ENCODE measurements at places on chromosomes 7 and 10.

- DNase-seq: no peak
Observed at GRCh38 chr7:91140982-91141381, 123.3 kb upstream of the FZD1 start.

DNA sequence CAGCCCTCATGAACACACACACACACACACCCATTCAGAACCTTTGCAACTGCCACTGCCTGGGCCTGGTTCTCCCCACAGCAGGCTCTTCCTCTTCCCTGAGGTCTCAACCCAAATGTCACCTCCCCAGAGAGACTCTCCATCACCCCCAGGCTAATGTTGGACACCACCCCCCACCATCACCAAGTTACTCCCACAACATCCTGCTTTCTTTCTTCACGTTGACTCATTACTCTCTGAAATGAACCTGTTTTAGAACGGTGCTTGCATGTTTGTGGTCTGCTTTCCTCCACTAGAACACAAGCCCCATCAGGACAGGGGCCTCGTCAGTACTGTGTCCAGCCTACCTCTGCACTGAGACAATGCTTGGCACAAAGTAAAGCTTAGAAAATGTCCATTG lies 16.0 kb downstream of the AFAP1L2 start:
- no peak for DNase-seq

GRCh38 chr7:79524048-79524447 lies 70.6 kb upstream of the MAGI2 start:
- DNase-seq: no peak

- no peak for DNase-seq
Observed at GRCh38 chr7:134337980-134338379, 21.2 kb upstream of the SLC35B4 start.

- no peak for DNase-seq
Observed at GRCh38 chr10:113991091-113991860, 52.4 kb upstream of the ADRB1 start.

- DNase-seq: no peak
Observed at GRCh38 chr10:130817046-130817624, 494.4 kb downstream of the TCERG1L start.

DNA sequence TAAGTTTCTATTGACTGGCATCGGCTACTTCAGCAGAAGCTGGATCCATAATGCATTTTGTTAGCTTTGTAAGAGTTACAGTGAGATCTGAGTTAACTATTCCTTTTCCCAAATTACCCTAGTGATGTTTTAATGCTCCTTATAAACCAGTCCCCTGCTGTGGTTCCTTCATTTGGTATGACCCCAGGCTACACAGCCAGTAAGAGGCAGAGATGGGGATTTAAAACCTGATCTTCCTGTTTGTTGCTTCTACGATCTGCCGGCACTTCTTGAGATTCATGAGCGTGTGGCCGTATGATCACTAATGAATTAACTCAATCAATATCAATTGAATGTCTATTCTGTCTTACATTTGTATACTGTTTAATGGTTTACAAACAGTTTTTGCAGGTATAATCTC lies 86.1 kb downstream of the CACNB2 start:
- no peak for DNase-seq

- DNase-seq: no peak
Observed at GRCh38 chr10:36181426-36182178, 539.5 kb upstream of the FZD8 start.

- DNase-seq: no peak
Observed at GRCh38 chr7:107878636-107879035, 12.3 kb upstream of the DLD start.

- DNase-seq: no peak
Observed at GRCh38 chr10:71565284-71566000, 154.1 kb downstream of the C10orf105 start.

GRCh38 chr7:101126651-101127459 lies at the start of gene SERPINE1:
SERPINE1 (plus strand) TSS chr7:101127104; CDS start chr7:101128394, 1,290 bp downstream.
- peak; percentile 62 for DNase-seq

DNA sequence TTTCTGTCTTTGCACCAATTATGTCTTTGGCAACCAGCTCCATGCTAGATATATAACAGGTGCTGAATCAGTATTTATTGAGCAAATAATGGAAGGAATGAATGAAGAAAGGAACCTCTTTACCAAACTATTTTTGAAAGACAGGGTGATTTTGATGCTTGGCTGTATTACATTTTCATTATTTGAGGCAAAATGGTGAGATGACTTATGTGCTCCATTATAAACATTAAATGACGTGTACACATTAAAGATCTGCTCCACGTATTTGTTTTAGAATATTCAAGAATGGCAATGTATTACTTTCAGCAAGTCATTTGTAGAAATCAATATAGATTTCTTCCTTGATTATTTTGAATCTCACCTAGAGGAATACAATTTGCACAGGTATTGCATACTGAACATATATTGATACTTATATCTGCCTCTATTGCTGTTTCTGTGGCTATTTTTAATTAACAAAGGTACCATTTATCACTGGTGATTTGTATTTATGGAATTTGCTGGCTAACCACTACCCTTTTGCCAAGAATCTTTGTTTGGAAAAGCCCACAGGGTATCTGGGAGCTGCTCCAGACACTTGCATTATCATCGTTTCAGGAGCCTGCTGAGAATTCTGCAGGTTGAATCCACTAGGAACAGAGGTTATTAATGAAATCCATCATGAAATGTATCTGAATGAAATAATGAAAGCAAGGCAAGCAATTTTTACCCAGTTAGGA lies 92.2 kb downstream of the SEMA3C start:
- no peak for DNase-seq

- DNase-seq: no peak
Observed at GRCh38 chr7:13067036-13067435, 379.6 kb downstream of the ARL4A start.

DNA sequence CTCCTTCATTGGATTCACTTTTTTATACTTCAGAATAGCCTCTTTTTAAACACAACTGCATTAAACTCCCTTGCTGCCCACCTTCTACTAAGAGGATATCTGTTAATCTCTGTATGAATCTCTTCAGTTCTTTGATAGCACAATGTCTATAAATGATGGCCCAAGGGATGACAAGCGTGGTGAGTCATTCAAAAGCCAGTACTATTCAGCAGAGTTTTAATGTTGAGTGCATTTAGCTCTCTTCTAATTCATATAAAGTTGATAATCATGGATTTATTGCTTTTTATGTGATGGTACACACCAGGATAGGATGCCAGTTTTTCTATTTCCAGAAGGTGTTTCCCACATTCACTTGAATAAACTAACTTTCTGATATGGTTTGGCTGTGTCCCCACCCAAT lies 57.4 kb upstream of the HECTD2 start:
- DNase-seq: no peak

GRCh38 chr10:51638737-51639136 lies 60.7 kb downstream of the CSTF2T start:
- DNase-seq: no peak

GRCh38 chr7:17521437-17521836 lies 223.0 kb downstream of the AHR start:
- DNase-seq: no peak

- DNase-seq: no peak
Observed at GRCh38 chr7:26369593-26369992, 77.9 kb downstream of the SNX10 start.

DNA sequence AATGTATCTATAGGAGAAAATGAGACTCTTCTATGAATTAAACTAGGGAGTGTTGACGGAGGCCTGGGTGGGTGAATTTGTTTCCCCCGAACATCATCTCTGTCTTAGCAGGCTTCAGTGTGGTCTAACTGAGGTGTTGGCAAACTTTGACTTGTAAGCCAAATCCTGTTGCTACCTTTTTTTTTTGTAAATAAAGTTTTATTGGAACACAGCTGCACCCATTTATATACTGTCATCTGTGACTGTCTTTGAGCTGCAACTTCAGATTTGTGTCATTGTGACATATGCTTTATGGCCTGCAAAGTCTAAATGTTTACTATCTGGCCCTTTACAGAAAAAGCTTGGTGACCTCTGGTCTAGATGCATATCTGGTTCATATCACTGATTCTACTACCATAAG lies 455.9 kb downstream of the LRMDA start:
- DNase-seq: no peak

GRCh38 chr7:136566491-136566890 lies 302.0 kb upstream of the CHRM2 start:
- DNase-seq: no peak

DNA sequence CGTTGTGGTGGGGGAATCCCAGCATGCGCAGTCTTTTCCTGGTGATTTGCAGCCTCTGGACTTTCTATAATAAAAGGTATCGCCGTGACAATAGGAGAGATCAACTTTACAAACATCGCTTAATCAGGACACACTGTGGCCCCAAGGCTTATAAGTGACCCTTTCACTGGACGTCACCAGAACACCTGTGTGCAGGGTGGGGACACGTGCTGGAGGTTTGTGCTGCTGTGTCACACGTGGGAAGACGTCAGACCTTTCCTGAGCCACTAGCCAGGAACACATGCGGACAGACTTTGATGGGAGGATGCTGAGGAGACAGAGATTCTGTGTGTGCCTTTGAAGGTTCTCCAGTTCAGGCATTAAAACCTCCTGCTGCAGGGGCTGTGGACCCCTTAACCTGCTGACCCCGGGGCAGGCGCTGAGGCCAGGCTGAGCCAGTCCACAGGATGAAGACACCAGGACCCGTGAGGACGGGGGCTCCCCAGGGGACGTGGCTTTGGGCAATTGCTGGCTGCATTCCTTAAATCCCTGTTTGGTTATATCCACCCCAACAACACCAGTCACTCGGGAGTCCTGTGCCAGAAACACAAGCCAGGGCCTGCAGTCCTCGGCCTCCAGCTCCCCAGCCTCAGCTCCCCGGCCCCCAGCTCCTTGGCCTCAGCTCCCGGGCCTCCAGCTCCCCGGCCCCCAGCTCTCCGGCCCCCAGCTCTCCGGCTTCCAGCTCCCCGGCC lies 183.4 kb downstream of the PTPRN2 start:
- DNase-seq: no peak

DNA sequence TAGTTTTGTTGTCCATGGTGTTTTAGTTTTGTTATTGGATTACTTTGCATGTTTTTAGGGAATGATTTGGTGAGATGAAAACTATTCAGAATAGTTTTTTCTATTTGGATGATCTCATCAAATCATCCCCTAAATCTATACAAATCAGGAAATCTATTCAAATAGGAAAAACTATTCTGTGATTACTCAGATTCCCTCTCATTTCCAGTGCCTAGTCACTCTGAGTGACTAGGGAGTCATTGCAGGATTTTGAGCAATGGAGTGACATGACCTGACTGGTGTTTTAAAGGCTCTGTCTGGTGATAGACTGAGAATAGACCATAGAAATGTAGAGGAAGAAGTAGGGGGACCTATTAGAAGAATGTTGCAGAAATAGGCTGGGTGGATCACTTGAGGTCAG lies 72.4 kb downstream of the TPST1 start:
- DNase-seq: no peak

DNA sequence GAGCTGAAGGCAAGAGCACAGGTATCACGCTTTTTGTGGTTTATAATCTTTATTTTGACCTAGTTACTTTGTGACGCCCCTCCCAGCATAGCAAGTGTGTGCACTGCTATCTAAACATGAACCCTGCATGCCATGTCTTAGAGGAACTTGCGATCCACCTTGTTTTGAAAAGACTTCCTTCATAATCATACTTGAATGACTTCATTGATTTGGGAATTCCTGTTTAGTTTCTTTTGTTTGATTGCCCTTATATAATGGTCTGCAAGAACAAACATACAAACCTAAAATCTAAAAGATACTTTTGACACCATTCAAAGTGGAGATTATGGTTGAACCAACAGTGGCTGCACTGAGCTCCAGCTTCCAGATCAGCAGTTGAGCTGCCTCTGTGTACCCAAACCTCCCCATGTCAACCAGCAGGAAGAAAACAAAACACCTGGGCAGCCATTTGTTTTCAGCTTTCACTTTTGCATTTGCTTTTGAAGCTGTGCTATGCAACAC lies 132.6 kb downstream of the CELF2 start:
- DNase-seq: no peak

- no peak for DNase-seq
Observed at GRCh38 chr7:31953432-31953831, 116.8 kb downstream of the PDE1C start.

DNA sequence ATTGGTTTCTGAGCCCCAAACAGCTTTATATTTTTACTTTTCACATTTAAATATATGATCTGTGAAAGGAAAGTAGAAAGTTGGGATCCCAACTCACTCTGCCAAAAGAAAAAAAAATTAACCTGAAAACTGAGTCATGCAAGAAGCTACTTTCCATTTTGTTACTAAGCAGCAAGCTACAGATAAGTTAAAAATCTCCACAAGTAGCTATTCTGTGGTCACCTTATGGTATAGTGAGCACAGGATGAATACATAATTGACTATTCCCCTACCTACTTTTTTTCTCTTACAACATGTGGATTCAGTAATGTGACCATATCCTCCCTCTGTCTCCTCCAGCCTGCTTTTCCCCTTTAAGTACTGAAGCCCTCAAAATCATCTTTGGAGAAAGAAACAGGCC lies 30.3 kb upstream of the CREB3L2 start:
- no peak for DNase-seq

- DNase-seq: no peak
Observed at GRCh38 chr10:103598654-103599115, 105.2 kb downstream of the NEURL1 start.

- DNase-seq: no peak
Observed at GRCh38 chr7:105036217-105037168, 22.5 kb downstream of the KMT2E start.

DNA sequence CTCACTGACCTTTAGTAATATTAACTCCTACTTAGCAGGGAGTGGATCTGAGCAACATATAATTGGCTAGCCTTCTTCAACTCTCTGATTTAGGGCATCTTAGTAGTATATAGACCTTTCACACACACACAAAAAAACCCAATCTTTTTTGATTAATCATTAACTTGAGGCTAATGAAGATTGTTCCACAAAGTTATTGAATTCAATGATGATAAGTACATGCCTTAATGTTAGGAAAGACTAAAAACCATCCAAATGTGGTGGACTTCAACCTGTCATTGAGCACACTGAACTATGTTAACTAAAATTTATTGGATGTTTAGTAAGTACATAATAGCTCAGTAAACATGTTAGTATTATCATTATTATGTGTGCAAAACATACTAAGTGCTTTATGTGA lies 179.4 kb upstream of the SLC25A13 start:
- DNase-seq: no peak

DNA sequence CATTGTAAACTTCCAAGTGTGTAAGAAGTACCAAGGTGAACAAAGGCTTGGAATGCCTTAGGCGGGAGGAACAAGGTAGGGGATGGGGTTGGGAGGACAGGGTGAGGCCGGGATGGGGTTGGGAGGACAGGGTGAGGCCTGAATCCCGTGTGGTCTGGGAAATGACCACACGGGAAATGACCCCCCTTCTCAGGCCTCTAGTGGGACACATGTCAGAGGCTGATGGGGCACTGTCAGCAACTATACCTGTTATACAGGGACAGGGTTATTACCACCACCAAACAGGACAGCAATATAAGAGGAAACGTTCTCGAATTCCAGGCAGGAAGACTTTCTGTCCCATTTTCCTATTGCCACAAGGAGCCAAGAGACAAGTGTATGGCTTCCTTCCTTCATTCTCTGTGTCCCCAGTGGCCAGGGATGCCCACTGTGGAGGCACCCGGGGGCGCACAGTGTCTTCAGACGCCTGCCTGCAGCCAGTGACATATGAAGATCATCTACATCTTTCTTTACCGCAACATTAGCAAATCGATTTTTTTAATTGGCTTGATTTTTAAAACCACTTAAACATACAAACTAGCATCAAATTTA lies 1.3 kb downstream of the MKI67 start:
- no peak for DNase-seq

GRCh38 chr10:68992636-68993440 lies 4.2 kb downstream of the KIFBP start:
- DNase-seq: no peak

All from GM12892 (cell line).